ENCODE measurements at places on chromosomes 13 and 19.

- DNase-seq: no peak
These were observed 3.7 kb downstream of the MARCHF2 start for GRCh38 chr19:8416796-8417195.

DNA sequence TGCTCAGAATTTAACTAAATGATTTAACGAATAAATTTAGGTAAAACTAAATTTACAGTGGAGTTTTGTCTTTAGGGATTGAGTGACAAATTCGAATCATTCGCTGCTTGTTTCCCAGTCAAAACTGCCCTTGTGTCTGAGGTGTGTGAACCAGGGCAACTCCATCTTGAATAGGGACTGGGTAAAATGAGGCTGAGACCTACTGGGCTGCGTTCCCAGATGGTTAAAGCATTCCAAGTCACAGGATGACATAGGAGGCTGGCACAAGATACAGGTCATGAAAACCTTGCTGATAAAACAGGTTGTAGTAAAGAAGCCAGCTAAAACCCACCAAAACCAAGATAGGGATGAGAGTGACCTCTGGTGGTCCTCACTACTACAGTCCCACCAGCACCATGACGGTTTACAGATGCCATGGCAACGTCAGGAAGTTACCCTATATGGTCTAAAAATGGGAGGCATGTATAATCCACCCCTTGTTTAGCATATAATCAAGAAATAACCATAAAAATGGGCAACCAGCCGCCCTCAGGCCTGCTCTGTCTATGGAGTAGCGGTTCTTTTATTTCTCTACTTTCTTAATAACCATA lies 10.2 kb upstream of the ANKRD10 start:
- DNase-seq: no peak

GRCh38 chr13:21016487-21016886 lies 44.9 kb downstream of the LATS2 start:
- no peak for DNase-seq

DNA sequence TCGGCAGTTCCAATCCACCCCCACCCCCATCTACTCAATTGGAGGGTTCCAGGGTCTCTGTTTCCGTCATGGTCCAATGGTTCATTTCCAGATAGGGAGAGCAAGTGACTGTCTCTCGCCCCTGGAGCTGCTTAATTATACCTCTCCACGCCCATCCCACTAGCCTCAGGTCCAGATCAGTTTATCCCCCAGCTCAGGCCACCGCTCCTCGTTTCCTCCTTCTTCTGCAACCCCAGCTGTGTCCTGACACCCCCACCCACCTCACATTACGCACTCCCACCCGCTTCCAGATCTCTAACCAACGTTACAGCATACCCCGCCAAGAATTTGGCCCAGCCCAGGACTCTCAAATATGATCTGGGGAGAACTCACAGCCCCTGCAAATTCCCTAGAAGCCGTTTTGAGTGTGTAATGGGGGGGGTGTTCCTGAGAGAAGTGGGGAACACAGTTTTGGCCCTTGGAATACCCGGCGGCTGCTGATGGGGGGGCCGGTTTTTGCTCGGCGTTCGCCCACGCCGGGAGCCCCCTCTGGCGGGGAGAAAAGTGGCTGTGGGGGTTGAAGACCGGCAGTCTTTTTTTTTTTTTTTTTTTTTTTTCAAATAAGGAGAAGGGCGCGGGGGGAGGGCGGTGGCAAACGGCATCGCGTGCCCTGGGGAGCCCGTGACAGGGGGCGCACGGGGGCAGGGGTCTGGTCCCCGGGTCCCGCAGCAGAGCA lies 1.7 kb upstream of the PDE4A start:
- no peak for DNase-seq

GRCh38 chr19:7480222-7480969 lies 8.4 kb downstream of the PEX11G start:
- DNase-seq: no peak

- no peak for DNase-seq
These were observed 302.9 kb downstream of the LMO7 start for GRCh38 chr13:75938811-75939560.

- no peak for DNase-seq
These were observed 37.4 kb downstream of the COG6 start for GRCh38 chr13:39692660-39693438.

Measured in CD8-positive, alpha-beta T cell (primary cell).